ENCODE measurements at places on chromosomes 16 and 17. TPM values are rescaled to one million over a fixed set of nuclear protein-coding genes. Genes with fewer than 3 reads are reported as not detected.

GRCh38 chr17:46722662-46723285 lies 95.7 kb downstream of the WNT3 start:
- no peaks in the 10 kb centered on the region for H3K27me3 ChIP-seq
- H3K27ac ChIP-seq, result no peak overlapping the region
- no peak for DNase-seq
- peaks cover 9% of the 10 kb centered on the region for H3K36me3 ChIP-seq

DNA sequence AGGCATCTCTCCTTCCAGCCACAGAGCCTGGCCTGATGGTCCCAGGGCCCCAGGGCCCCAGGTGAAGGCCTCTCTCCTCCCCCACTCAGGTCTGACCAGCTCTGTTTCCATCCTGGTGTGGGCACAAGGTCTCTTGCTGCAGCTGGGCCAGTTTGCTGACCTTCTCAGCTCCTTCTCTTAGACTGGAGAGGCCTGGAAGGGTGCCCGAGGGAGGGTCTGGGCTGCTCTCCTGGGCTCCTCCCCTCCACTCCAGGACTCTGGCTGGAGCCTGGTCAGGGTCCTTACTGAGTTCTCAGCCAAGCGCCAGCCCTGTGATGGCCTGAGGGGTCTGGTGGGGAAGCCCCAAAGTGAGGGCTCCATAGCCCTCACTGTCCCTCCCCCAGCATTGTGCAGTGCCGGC lies 12.4 kb downstream of the SOCS3 start:
- no peak for DNase-seq
- H3K27me3 ChIP-seq, result no peaks in the 10 kb centered on the region
- no peaks in the 10 kb centered on the region for H3K36me3 ChIP-seq

DNA sequence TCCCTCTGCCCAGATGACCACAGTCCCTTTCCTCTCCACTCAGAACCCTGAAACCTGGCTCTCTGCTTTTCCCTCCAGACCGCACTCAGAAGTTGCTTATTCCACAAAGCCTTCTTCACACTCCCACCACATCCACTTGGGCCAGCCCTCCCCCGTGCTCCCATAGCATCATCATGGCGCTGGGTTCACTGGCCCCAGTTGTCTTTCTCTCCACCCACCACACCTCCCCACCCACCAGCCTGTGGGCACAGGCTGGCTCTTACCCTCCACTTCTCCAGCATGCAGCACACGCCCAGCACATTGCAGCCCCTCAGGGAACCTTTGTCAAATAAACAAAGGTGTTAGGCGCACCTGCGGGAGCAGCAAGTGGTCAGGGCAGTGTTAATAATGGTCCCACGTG lies 130.0 kb downstream of the KATNIP start:
- peaks cover 26% of the 10 kb centered on the region for H3K36me3 ChIP-seq
- H3K27ac ChIP-seq, result no peak overlapping the region
- no peak for DNase-seq
- H3K27me3 ChIP-seq, result no peaks in the 10 kb centered on the region
- peaks cover 10% of the 10 kb centered on the region for H3K4me1 ChIP-seq
- H3K4me3 ChIP-seq, result no peak overlapping the region

- no peaks in the 10 kb centered on the region for H3K36me3 ChIP-seq
- H3K4me1 ChIP-seq, result peaks cover 13% of the 10 kb centered on the region
- H3K4me3 ChIP-seq, result no peak overlapping the region
- no peak overlapping the region for H3K27ac ChIP-seq
These were observed 53.3 kb downstream of the HIC1 start for GRCh38 chr17:2108170-2108569.

The KRT32 gene
- total RNA-seq, result not detected

The IL17C gene
- not detected for total RNA-seq

DNA sequence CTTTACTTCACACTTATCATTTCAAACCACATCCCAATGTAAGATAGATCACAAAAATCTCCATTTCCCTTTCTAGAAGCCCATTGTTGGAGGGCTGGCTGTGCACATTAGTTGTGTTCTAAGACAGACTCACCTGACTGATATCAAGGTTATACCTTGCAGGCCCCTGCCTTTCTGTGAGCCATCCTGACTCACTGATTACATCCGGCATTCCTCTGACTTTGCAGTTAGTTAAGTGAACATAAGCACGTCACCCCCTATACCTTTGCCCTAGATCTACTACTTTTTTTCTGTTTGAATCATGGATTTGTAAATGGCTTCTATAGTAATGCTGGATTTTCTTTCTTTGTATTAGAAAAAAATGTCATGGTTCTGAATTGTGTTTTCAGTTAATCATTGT lies 78.3 kb downstream of the TANGO6 start:
- no peaks in the 10 kb centered on the region for H3K4me1 ChIP-seq
- H3K4me3 ChIP-seq, result no peak overlapping the region
- H3K27ac ChIP-seq, result no peak overlapping the region
- no peak for DNase-seq
- no peaks in the 10 kb centered on the region for H3K27me3 ChIP-seq

- H3K36me3 ChIP-seq, result peaks cover 13% of the 10 kb centered on the region
- H3K27me3 ChIP-seq, result no peaks in the 10 kb centered on the region
- no peak overlapping the region for H3K4me3 ChIP-seq
- H3K27ac ChIP-seq, result no peak overlapping the region
- no peak for DNase-seq
- no peaks in the 10 kb centered on the region for H3K4me1 ChIP-seq
These were observed 56.6 kb downstream of the COTL1 start for GRCh38 chr16:84561291-84561690.

- DNase-seq, result no peak
- no peak overlapping the region for H3K27ac ChIP-seq
- no peaks in the 10 kb centered on the region for H3K36me3 ChIP-seq
These were observed 308.3 kb downstream of the CA10 start for GRCh38 chr17:51850201-51850600.

GRCh38 chr17:34313164-34313563 lies 6.1 kb upstream of the CCL8 start:
- DNase-seq, result no peak
- no peaks in the 10 kb centered on the region for H3K36me3 ChIP-seq
- H3K4me1 ChIP-seq, result peaks cover 38% of the 10 kb centered on the region
- no peak overlapping the region for H3K27ac ChIP-seq
- no peak overlapping the region for H3K4me3 ChIP-seq
- H3K27me3 ChIP-seq, result peaks cover 7% of the 10 kb centered on the region

DNA sequence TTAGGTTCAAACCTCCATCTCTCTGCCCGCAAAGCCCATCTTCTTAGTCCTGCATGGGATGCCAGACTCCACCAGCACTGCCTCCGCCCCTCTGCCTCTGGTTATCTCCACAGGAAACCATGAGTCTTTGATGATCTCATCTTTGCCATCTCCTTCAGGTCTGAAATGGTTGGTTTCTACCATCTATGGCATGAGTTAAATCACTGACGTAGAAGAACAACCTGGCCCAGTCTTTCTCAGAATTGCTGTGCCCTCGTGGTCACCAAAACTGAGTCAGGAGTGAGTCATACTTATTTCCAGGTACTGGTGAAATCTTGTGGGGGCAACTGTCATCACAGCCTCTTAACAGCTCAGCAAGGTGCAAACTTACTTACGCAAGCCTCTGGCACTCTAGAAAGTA lies 468.7 kb upstream of the C16orf82 start:
- H3K4me3 ChIP-seq, result no peak overlapping the region

The EVI2A gene
- total RNA-seq, result not detected

GRCh38 chr16:4450430-4450829 lies 24.0 kb downstream of the NMRAL1 start:
- H3K36me3 ChIP-seq, result peaks cover 40% of the 10 kb centered on the region
- H3K27ac ChIP-seq, result no peak overlapping the region
- H3K4me3 ChIP-seq, result no peak overlapping the region
- H3K27me3 ChIP-seq, result no peaks in the 10 kb centered on the region

Measured in osteocyte (in vitro differentiated cells).